ENCODE measurements at places on chromosomes 1 and 21. TPM values are rescaled to one million over a fixed set of nuclear protein-coding genes. Genes with fewer than 3 reads are reported as not detected.

ACTL8 gene
- total RNA-seq, result 0.23 TPM

TFF2 gene
- not detected for total RNA-seq

CFHR1 gene
- total RNA-seq, result 2.5 TPM

KLHL12 gene
- 49.1 TPM for total RNA-seq

TRAF3IP3 gene
- total RNA-seq, result 0.46 TPM

DAB1 gene
- 12.5 TPM for total RNA-seq

KIFAP3 gene
- total RNA-seq, result 234 TPM

All from diencephalon (tissue), 1 donor.